ENCODE measurements at places on chromosomes 5 and 9.

DNA sequence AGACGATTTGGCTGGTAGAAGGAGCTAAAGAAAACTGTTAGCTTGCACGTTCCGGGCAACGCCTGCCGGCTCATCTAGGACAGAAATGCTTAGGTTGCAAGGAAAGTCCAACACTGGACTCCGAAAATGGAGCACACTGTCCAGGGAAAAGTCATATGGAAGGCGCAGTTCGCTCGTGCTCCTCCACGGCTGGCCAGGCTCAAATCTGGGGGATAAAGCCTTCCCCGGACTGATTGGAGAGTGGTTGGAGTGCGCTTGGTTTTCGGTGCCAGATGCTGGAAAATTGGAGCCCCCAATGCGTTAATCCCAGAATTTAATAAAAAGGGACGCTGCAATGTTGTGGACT, 955 bp downstream of the CDH6 start:
- no peak for DNase-seq

DNA sequence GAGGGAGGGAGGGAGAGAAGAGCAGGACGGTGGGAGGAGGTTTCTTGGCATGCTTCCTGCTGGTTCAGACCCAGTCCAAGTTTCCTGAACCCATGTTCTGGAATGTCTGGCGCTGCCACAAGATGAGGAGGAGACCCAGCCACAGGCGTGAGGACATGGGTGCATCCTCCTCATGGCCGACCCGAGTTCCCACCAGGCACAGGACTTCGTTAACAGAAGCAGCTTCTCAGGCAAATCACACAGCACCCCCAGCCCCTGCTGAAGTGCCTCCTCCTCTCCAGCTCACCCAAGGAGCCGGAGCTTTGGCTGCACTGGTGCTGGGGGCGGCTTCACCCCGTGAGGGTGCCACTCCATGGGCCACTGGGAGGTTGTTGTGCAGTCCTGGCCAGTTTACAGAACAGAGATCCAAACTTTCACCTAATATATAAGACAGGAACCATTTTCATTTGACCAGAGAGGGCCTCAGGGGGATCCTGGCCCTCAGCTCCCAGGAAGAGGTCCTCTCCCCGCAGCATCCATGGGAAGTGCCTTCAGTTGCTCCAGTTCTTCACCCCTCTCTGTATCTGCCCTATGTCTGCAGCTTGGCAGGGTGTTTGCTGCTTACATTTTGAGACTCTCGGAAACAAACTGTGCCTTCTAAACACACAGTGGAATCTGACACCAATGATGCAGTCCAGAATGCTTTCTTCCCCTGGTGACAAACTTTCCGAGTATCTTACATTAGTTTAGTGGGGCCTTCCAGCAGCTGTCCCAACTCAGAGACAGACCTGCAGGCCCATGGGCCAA, 10.2 kb upstream of the NKD2 start:
- DNase-seq, result no peak

GRCh38 chr5:94575196-94575595, 43.2 kb downstream of the KIAA0825 start:
- no peak for DNase-seq

GRCh38 chr5:116063950-116064349, 20.9 kb upstream of the COMMD10 start:
- DNase-seq, result no peak

DNA sequence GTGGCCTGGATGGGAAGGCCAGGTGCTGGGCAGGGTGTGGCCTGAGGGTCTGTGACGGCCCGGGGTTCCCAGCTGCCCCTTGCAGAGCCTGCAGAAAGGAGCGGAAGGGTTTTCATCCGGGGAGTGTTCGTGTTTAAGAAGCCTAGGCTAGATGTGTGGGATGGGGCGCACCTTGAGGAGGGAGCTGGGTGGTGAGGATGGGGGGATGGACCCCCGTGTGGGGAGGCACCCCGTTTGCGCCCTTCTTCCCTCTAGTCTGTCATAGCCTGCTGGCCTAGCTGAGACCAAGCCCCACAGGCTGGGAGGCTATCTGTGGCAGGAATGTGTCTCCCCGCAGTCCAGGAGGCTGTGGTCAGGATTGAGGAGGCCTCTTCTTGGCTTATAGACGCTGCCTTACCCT, 11.9 kb downstream of the RNU6ATAC start:
- no peak for DNase-seq

DNA sequence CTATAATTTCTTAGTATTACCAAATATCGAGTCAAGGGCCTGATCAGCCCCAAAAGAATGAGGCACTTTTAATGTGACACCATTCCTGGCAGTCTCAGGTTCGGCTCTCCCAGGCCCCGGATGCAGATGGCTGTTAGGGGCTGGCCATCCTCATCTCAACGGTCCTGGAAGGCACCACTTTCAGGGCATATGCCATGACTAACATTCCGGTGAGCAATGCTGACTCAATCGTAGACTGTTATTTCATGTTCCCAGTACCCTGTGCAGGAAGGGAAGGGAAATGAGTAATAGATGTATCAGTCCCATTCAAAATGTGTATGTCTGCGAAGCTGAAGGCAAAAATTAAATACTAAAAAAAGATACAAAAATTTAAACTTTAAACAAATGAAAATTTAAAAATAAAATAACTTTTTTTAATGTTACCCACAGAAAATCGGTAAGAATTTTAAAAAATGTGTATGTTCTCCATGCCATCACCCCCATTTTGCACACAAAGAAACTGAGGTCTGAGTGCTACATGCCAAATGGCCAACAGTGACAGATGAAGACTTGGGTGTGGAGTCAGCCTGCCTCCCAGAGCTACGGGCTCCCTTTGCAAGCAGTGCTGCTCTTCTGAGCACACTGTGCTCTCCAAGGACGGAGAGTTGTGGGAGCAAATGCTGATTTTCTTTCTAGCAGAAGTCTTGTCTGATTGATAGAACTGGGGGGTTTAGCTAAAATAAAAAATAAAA, 79.0 kb downstream of the GLDC start:
- no peak for DNase-seq

GRCh38 chr5:169637549-169638121, 560 bp downstream of the DOCK2 start:
- DNase-seq, result no peak

- no peak for DNase-seq
Observed at GRCh38 chr9:82722051-82722450, 340.9 kb downstream of the RASEF start.

DNA sequence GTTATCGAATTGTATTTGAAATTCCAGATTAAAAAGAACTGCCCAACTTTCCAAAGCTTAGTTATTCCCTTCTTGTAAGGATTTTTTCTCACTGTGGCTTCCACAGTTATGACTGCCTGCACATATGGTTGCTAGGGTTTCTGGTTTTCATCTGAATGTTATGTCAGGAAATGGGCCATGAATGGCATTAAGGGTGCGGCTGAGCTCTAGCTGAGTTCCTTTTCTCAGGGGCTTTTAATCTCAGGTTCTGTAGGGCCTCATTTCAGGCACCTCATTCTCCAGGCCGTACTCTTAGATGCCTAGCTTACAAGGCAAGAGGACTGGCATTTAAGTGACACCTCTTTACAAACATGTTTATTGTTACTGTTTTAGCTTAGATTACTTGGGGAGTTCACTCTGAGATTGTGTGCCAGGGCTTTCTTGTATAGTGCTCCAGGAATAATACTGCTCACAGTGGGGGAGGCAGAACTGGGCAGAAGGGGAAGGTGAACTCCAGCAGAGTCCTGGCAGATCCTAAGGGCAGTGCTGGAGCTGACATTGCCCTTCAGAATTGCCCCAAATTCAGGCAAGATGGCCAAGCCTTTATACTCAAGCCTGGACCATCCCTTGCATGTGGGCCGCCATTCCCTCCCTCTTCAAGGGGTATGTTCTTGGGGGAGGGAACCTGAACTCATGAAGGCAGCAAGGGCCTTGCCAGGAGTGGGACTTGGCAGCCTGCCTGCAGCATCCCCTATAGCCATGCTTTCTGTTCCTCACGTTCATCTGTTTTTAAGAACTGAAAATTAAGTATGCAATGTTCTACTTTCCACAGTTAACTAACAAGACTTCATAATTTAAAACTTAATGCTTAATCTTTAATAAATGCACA, 111.5 kb downstream of the KDM4C start:
- no peak for DNase-seq

DNA sequence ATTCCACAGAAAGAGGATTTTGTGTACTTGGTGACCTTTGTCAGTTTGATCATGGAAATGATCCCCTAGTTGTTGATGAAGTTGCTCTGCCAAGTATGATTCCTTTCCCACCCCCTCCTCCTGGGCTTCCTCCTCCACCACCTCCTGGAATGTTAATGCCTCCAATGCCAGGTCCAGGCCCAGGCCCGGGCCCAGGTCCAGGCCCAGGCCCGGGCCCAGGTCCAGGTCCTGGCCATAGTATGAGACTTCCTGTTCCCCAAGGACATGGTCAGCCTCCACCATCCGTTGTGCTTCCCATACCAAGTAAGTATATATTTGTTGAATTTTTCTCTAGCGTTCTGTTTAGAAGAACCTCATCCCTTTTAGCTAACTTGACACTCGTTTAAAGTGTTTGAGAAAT, 30.0 kb downstream of the RBM27 start:
- DNase-seq, result no peak

GRCh38 chr9:96603305-96604003, 16.2 kb downstream of the CDC14B start:
- DNase-seq, result no peak

DNA sequence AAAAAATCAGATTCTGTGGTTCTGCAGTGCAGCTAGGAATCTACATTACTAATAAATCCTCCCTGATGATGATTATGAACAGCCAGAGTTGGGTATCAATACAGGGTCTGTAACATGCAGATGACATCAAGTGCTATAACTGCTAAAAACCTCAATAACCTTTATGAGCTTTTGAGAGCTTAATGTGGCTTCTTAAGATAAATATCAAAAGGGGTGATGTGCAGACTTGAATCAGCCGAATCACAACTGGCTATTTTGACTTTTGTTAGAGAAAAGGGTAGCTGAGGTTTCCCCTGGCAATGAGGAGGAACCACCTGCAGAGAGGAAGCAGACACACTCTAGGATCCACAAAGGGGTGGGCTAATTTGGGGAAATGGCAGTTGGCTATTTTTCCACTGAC, 30.2 kb downstream of the CAPSL start:
- DNase-seq, result no peak

DNA sequence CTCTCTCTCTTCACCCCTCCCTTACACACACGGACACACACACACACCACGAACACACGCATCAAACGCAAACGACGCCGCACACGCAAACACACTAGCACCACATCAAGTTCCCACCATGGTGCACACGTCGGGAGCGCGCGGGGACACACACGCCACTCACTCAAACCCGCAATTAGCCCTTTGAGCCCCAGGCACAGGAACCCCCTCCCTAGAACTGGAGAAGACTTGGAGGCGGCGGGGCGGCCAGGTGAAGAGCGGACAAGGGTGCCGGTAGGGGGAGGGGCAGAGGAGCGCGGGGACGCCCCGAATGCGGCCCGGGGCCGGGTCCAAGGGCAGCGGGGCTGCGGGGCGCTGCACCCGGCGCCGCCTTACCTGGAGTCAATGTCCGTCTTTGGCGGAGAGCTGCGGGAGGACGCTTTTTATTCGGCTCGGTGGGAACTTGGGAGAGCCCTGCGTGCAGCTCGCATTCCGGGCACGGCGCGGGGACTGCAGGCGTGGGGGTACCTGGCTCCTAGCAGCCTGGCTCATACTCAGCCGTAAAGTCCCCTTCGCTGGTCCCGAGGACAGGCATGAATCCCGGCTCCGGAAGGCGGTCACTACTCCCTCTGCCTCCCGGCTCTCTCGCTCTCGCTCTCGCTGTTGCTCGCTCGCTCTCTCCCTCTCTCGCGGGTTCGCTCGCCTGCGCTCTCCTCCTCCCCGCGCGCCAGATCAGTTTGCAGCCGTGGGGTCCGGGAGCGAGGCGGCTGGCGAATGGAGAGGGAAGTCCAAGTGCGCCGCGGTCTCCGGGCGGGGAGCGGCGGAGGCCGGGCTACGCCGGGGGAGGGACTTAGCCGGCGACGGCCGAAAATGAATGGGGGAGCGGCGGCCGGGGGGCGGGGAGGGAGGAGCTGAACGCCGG, at the start of gene BRINP1:
Gene BRINP1, minus strand, starts transcription at position 755 of the 901 bp plus-strand sequence. CDS start 56,080 bp downstream, outside the sequence.
- DNase-seq, result no peak

DNA sequence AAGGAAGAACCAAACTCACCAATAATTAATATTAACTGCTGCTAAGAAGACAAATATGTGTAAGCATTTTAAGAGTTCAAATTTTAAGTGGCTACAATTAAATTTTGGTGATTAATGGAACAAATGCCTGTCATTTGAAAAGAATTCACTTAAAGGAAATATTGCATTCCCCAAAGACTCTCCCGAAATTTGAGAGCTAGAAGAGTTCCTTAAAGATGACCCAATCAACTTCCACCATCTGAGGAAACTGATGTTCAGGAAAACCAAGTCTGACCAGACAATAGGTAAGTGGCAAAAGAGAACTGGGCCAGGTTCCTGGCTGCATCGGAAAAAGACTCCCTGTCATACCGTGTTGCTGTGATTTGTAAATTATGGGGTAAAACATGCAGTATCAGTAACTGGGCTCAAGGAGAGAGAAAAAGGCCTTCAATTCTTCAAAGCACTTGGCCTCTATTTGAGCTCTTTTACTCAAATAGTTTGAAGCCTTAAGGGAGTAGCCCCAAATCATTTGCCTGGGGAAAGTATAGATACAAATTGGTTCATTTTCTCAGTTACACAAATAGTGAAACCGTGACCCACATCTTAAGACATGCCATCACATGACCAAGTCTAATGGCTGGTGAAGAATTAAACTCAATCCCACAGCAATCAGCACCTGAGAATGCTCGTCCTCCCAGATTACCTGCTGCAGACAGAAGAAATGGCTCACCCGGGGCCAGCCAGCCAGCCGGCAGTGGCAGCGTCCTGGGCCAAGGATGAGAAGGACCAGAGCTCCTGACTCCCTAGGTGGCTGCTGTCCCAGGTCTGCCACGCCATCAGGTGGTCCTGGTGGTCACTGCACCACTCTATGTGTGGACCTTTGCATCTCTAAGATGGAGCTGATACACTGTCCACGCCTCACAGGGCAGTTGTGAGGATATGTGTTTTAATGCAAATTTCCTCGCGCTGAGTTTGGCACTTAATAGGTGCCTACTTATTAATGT, 162.9 kb downstream of the TTLL11 start:
- DNase-seq, result no peak

- no peak for DNase-seq
Observed at GRCh38 chr9:26809795-26810194, 82.8 kb downstream of the CAAP1 start.

DNA sequence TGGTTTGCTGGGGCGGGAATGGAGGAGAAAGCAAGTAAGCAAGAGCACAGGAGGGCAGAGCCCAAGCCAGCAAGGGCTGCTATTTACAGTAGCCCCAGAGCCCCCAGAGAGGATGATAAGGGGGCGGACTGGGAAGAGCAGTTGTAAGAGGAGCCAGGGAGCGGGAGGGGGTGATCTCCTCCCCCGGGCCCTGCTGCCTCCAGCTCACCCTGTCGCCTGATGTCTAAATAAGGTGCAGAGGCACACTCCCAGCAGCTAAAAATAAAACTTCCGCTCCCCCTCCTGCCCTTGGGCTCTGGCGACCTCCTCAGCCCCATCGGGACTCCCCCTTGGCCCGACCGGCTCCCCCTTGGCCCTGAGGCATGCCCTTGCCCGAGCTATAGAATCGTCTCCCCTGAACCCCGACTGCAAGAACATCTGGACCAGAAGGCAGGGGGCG, 14.4 kb upstream of the CCDC69 start:
- no peak for DNase-seq
